ENCODE measurements at places on chromosomes 2 and 18. TPM values are rescaled to one million over a fixed set of nuclear protein-coding genes. Genes with fewer than 3 reads are reported as not detected.
A peak's percentile ranks its signal among the peaks of the same experiment; 100 is the strongest.

DNA sequence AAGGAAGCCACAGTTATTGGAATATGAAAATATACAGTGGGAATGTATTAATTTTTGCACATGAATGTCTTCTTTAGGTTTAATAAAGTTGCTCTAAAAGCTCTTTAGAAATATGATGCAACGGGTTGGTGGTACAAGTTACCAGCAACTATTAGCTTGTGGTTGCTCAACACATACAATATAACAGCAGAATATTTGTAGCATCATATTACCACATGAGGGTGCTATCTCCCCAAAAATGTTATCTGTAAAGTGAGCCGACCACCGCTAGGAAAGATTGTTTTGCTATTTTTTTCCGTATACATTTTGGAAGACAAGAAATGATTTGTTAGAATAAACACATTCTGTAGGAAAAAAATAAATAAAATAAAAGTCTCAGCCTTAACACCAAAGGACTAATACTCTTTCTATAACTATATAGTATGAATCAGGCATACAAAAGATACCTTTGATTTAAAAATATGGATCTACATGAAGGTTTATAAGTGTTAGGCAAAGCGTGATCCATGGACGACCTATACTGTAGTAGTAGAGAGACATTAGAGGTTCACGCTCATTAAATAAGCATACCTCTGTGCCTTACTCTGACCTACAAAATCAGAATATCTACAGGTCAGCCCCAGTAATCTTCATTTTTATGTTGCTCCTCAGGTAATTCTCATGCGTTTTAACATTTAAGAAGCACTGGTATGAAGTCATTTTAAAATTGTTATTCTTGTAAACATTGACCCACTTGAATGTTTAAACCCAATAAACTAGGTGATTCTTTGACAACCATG, 1110.6 kb upstream of the ACVR2A start:
- DNase-seq, result peak; percentile 47

Gene HAAO
- total RNA-seq, result 44.1 TPM

Gene SLC5A7
- total RNA-seq, result not detected

- DNase-seq, result no peak
These were observed 52.9 kb downstream of the CRACDL start for GRCh38 chr2:98882971-98883779.

DNA sequence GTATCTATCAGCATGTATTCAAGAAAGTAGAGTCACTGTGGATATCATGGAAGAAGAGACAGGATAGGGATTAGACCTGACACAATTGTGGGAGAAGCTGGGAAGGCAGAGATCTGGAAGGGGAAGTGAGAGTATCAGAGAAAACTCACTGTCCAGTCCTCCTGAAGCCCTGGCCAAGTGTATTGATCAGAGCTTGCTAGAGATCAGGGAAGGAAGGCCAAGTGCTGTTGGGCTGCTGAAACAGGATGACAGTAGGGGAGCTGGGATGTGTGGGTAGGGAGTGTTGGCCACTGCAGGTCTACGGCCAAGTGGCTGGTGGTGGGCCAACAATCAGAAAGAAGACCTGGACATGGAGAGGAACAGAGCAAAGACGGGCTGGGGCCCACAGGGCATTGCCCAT, 26.3 kb upstream of the TTR start:
- DNase-seq, result no peak

GRCh38 chr18:39749154-39749553, 2183.6 kb upstream of the CELF4 start:
- DNase-seq, result no peak

DNA sequence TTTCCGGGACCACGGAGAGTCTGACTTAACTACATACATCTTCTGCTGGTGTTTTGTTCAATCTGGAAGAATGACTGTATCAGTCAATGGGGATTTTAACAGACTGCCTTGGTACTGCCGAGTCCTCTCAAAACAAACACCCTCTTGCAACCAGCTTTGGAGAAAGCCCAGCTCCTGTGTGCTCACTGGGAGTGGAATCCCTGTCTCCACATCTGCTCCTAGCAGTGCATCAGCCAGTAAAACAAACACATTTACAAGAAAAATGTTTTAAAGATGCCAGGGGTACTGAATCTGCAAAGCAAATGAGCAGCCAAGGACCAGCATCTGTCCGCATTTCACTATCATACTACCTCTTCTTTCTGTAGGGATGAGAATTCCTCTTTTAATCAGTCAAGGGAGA, 23.1 kb downstream of the ICOS start:
- DNase-seq, result no peak

- DNase-seq, result no peak
These were observed 13.8 kb upstream of the ZBTB7C start for GRCh38 chr18:48422947-48423378.

Gene SPP2
- not detected for total RNA-seq

GRCh38 chr2:179435000-179435399, 170.4 kb upstream of the SESTD1 start:
- DNase-seq, result no peak

DNA sequence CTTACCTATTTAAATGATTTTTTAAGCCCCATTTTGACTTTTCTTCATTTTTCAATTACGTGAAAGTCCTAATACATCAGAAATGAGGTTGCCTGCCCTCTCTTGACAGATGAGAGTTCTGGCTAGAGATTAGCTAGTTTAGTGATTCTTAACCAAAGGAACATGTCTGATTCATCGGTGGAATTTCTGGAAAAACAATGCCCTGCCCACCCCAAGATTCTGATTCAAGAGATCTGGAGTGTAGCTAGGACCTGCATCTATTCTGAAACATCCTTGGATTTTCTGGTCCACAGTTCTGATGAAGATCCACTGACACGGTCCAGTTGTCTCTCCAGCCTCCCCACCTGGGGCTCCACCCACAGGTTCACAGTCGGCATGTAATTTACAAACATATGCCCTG, 111.2 kb downstream of the KLF7 start:
- no peak for DNase-seq

- no peak for DNase-seq
These were observed 42.1 kb downstream of the ZAP70 start for GRCh38 chr2:97755491-97755890.

DNA sequence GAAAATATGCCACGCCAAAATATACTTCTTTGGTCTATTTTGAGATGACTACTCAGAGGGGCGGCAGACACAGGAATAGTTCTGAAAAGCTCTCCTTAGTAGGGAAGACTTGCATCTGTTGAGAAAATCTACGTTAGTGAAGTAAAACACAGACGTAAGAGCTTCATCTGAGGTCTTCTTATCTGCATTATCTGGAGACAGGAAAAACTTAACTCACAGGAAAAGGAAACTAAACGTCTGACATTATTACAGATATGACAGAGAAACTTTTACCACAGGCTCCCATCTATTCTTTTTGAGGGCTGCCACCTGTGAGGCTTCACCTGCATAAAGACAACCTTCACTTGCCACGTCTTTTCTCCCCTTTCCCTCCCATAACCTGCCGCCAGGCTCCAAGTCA, 1295.7 kb downstream of the LRP1B start:
- no peak for DNase-seq

Gene CBLN2
- not detected for total RNA-seq

GRCh38 chr18:59787998-59788790, 91.0 kb upstream of the CCBE1 start:
- no peak for DNase-seq
